Mucosa of descending colon (tissue), 3 donors: ENCODE measurements at places on chromosomes 12 and 14. TPM values are rescaled to one million over a fixed set of nuclear protein-coding genes. Genes with fewer than 3 reads are reported as not detected.

DNA sequence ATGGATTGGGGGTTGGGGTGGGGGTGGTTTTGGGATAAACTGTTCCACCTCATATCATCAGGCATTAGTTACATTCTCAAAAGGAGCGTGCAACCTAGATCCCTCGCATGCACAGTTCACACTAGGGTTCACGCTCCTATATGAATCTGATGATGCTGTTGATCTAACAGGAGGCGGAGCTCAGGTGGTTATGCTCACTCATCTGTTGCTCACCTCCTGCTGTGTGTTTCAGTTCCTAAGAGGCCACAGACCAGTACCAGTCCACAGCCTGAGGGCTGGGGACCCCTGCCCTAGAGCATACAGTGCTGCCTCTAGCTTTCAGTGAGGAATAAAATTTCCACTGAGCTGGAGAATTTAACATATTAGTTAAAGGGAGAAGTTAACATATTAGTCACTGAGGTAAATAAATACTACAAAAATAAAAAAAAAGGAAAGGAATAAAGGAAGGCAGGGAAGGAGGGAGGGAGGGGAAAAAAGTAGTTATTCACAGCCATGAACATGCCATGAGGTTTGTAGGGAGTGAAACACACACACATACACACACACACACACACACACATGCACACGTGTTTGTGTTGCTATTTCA lies 612.7 kb upstream of the TBX3 start:
- no peak for DNase-seq

PRKD1 gene
- total RNA-seq = 0.93 TPM

ERC1 gene
- 42.6 TPM for total RNA-seq

- DNase-seq = no peak
Measured at GRCh38 chr12:6450091-6450868, 1.6 kb upstream of the TAPBPL start.

DNA sequence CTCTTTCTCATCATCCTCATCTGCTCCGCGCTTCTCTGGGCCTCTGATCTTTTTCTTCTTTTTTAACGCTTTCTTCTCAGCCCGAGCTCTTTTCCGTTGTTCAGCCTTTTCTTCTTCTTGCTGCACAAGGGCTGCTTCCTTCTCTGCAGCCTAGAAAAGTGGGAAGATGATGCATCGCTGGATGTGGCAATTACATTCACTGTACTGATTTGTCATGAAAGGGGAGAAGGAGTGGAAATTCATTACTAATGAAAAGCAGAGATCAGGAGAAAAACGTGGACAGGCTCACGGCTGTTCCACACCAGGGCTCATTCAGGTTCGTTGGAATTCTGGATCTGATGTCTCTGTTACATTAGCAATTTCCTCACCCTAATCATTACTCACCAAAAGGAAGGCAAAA lies 15.1 kb downstream of the FICD start:
- DNase-seq = no peak

ZDHHC22 gene
- not detected for total RNA-seq

RNASE8 gene
- not detected for total RNA-seq

DNA sequence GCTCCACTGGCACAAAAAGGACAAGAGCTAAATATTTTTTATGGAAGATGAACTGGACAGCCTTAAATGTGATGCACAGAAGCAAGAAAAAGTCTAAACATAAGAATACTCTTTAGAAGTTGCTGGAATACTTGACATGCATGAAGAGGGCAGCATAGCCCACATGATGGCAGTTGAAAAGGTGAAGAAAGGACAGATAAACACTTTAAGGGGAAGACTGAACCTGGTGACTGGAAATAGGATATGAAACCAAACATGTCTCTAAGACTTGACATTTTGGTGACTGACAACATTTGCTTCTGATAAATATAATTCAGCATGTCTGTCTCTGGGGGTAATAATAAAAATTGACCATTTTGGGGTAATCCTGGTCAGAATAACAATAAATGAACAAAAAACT lies 273.1 kb downstream of the CCDC91 start:
- DNase-seq = no peak

GRCh38 chr12:95173392-95174251 lies 43.6 kb downstream of the FGD6 start:
- peak; percentile 64 for DNase-seq

- peak; percentile 78 for DNase-seq
Measured at GRCh38 chr12:122894193-122895121, 1.5 kb downstream of the VPS37B start.
